Activated CD4-positive, alpha-beta memory T cell treated with anti-CD3 and anti-CD28 coated beads, Interleukin-2, amount 10 ng/mL, durations not matched to agents 7 days and 5 days (primary cell): ENCODE measurements at places on chromosomes 6 and 20. TPM values are rescaled to one million over a fixed set of nuclear protein-coding genes. Genes with fewer than 3 reads are reported as not detected.

DNA sequence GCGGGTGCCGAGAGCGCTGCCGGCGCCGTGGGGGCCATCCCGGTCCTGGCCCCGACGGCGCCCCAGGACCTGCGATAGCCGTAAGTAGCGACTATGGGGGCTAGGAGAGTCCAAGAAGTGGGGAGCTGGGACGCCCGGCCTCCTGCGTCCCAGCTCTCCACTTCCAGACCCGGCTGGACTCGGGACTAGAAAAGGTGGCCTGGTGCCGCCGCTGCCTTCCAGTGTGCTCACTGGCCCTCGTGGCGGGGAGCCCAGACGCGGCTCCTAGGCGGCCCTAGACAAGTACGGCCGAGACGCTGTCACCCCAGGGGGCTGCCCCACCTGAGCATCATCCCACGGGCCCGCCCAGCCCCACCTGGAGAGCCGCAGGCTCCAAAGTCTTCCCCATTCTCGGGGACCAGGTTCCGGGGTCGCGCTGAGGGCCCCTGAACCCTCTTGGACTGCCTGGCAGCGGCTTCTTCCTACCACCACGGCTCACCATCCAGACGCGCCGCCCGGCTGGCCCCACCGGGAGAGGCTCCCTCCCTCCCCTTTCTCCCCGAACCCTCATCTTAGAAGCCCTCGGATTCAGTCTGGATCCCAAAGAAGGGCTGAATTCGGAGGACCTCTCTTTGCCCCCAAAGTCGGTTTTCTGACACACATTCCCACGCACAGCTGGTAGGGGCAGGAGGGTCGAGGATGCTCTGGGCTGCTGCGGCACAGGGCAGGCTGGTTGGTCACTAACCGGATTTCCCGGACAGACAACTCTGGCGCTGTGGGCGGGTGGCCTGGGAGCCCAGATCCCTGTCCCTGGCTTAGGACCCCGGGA, 870 bp upstream of the MDFI start:
- peaks cover 65% of the 10 kb centered on the region for H3K27me3 ChIP-seq
- DNase-seq: no peak
- H3K36me3 ChIP-seq: no peaks in the 10 kb centered on the region

- no peak overlapping the region for H3K4me3 ChIP-seq
- no peaks in the 10 kb centered on the region for H3K36me3 ChIP-seq
- DNase-seq: no peak
Observed at GRCh38 chr6:34094474-34095135, 51.3 kb downstream of the GRM4 start.

DNA sequence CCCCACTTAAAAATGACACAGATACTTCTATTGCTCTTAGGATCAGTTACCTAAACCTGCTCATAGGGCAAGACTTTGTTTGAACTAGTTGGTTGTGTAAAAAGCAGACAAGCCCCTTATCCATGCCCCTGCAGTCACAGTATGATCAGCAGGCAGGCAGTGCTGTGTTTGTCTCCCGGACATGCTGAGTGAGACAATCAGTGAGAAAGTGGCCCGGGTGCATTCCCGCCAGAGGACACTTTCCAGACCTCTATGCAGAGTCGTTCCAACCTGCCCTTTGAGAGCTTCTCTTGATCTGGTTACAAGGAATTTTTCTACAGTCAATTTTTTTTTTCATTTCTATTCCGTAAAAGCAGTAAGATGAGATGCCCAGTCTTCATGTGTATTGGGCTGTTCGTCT, 6.2 kb downstream of the LSM14B start:
- H3K4me3 ChIP-seq: no peak overlapping the region
- peaks cover 36% of the 10 kb centered on the region for H3K4me1 ChIP-seq
- no peak for DNase-seq
- peaks cover 75% of the 10 kb centered on the region for H3K36me3 ChIP-seq
- no peak overlapping the region for H3K27ac ChIP-seq
- H3K27me3 ChIP-seq: no peaks in the 10 kb centered on the region

GRCh38 chr20:16694161-16694560, 35.7 kb upstream of the SNRPB2 start:
- H3K27ac ChIP-seq: no peak overlapping the region
- peaks cover 6% of the 10 kb centered on the region for H3K4me1 ChIP-seq
- no peak for DNase-seq
- peaks cover 30% of the 10 kb centered on the region for H3K27me3 ChIP-seq

- no peak overlapping the region for H3K27ac ChIP-seq
- H3K4me1 ChIP-seq: peaks cover 12% of the 10 kb centered on the region
- DNase-seq: no peak
- no peaks in the 10 kb centered on the region for H3K36me3 ChIP-seq
- H3K4me3 ChIP-seq: no peak overlapping the region
Observed at GRCh38 chr20:64222291-64222735, 33.2 kb upstream of the PCMTD2 start.

- no peak overlapping the region for H3K4me3 ChIP-seq
- no peak overlapping the region for H3K27ac ChIP-seq
- H3K4me1 ChIP-seq: peaks cover 24% of the 10 kb centered on the region
- H3K36me3 ChIP-seq: no peaks in the 10 kb centered on the region
- DNase-seq: peak; percentile 32
Observed at GRCh38 chr6:33018904-33019303, 9.5 kb upstream of the HLA-DOA start.

GRCh38 chr6:94376876-94377275, 957.5 kb upstream of the EPHA7 start:
- no peak overlapping the region for H3K4me3 ChIP-seq
- no peak for DNase-seq
- H3K36me3 ChIP-seq: no peaks in the 10 kb centered on the region
- H3K27ac ChIP-seq: no peak overlapping the region

DNA sequence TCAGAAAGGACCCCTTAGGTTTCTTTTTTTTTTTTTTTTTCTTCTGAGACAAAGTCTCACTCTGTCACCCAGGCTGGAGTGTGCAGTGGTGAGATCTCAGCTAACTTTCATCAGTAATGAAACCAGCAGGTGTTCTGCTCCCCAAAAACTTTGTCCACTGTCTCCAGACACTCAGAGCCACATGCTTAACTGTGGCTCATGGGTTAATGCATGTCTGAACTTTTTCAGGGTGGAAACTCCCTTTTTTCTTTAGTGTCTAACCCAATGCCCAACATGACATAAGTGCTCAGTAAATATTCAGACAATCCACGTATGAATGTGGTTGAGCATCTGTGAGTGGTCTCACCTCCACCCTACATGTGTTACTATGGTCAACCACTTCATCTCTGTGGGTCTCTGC, 45.4 kb downstream of the MYB start:
- no peak overlapping the region for H3K4me3 ChIP-seq
- H3K27ac ChIP-seq: no peak overlapping the region
- peaks cover 51% of the 10 kb centered on the region for H3K4me1 ChIP-seq
- H3K27me3 ChIP-seq: no peaks in the 10 kb centered on the region
- H3K36me3 ChIP-seq: peaks cover 17% of the 10 kb centered on the region

DNA sequence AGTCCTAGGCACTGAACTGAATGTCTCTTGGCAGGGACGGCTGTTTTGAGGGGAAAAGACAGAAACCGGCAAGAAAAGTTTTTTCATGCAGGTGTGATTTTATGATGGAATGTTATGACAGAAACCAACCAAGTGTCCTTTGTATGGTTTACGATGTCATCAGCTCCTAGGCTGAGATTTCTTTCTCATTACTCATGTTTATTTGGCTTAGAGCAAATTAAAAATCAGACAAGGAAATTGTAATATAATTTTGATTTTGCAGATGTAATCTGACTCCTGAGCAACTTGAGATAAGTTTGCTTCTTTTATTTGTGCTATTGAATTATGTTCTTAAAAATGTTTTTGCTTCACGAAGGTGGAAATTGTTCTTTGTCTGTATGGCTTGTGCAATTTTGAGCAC, 58.8 kb upstream of the MAP3K7 start:
- H3K4me3 ChIP-seq: no peak overlapping the region
- H3K27me3 ChIP-seq: peaks cover 19% of the 10 kb centered on the region
- no peaks in the 10 kb centered on the region for H3K36me3 ChIP-seq
- no peaks in the 10 kb centered on the region for H3K4me1 ChIP-seq
- no peak overlapping the region for H3K27ac ChIP-seq

DNA sequence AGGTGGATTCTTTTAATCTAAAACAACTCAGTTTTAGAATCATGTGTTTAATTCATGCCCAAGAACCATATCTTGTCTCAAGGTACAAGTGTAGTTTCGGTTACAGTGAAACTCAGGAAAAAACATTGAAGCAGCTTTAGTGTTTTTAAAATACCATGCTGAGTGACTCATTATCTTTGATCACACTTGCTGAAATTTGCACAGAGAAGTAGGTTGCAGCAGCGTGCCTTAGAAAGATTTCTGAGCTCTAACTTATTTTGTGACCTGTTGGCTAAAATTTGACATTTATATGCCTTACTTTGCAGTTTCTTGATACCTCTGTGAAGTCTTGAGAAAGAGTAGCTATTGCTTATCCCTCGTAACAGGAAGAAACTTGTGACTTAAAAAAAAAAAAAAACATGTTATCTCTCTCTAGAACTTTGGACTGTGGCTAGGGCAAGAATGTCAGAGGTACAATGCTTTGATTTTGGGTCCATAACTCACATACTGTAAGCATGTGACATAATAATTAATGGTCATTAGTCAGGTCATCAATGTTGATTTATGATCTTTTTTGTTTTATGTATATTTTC, 34.5 kb upstream of the FUCA2 start:
- no peaks in the 10 kb centered on the region for H3K27me3 ChIP-seq
- no peak overlapping the region for H3K4me3 ChIP-seq
- DNase-seq: no peak
- peak overlapping the region; percentile 90 for H3K27ac ChIP-seq

GRCh38 chr6:99588618-99589289, 17.9 kb upstream of the PRDM13 start:
- H3K4me1 ChIP-seq: peaks cover 25% of the 10 kb centered on the region
- H3K27ac ChIP-seq: no peak overlapping the region
- DNase-seq: peak; percentile 75
- no peaks in the 10 kb centered on the region for H3K36me3 ChIP-seq
- H3K27me3 ChIP-seq: peaks cover 76% of the 10 kb centered on the region
- peak overlapping the region; percentile 78 for H3K4me3 ChIP-seq

- H3K27ac ChIP-seq: no peak overlapping the region
- no peaks in the 10 kb centered on the region for H3K27me3 ChIP-seq
- H3K36me3 ChIP-seq: peaks cover 18% of the 10 kb centered on the region
- no peak overlapping the region for H3K4me3 ChIP-seq
- DNase-seq: no peak
- H3K4me1 ChIP-seq: peaks cover 25% of the 10 kb centered on the region
Observed at GRCh38 chr6:152273002-152273401, 364.2 kb downstream of the SYNE1 start.

DNA sequence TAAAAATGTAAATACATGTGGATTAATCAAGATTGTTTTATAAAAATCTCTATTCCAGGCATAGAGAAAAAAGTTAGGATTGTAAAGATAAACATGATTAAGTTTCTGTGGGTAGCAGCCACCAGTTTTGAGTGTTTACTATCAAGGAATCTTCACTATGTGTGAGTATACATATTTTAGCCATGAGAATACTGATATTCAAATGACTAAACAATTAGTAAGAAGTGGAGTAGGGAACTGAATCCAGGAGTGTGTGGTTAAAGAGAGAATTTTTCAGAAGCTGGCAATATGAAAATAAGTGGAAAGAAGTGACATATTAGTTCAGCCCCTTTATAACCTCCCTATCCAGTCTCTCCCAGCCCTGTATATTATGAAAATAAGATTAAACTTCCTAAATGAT, 10.3 kb downstream of the ELOVL2 start:
- H3K4me1 ChIP-seq: no peaks in the 10 kb centered on the region
- H3K36me3 ChIP-seq: no peaks in the 10 kb centered on the region
- H3K27me3 ChIP-seq: peaks cover 35% of the 10 kb centered on the region
- H3K27ac ChIP-seq: no peak overlapping the region
- no peak overlapping the region for H3K4me3 ChIP-seq

DNA sequence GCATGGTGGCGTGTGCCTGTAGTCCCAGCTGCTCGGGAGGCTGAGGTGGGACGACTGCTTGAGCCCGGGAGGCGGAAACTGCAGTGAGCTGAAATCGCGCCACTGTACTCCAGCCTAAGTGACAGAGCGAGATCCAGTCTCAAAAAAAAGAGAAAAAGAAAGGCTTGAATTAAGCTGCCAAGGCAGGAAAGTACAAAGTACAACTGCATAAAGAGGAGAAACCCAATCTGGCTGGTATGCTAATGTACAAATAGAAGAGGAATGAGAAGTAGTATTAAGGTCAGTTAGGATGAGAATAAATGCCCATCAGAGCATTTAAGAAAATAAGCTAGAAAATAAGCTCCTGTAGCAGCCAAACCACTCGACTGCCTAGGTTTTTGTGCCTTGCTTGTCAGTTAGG, 23.1 kb upstream of the RPN2 start:
- no peak overlapping the region for H3K4me3 ChIP-seq
- H3K27ac ChIP-seq: no peak overlapping the region
- no peaks in the 10 kb centered on the region for H3K36me3 ChIP-seq
- no peak for DNase-seq
- H3K4me1 ChIP-seq: no peaks in the 10 kb centered on the region
- peaks cover 3% of the 10 kb centered on the region for H3K27me3 ChIP-seq

DNA sequence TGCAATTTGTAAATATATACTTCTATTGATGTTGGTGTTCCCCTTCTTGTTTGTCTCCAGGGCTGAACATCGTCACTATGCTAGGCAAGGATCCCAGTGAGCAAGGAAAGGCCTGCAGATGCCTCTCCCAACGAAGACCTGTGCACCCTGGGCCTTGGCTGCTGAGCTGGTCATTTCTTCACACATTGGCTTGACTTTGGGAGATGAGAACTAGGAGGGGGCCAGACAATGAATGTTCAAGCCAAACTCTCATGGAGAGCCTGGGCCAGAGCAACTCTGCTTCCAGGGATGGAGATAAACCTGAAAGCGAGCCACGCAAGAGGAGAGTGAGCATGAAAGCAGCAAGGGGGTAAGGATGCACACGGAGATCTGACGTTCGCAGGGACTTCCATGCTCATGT, 104.0 kb downstream of the CLIC5 start:
- no peak overlapping the region for H3K27ac ChIP-seq
- no peak for DNase-seq
- H3K36me3 ChIP-seq: peaks cover 24% of the 10 kb centered on the region
- H3K4me3 ChIP-seq: no peak overlapping the region
- no peaks in the 10 kb centered on the region for H3K27me3 ChIP-seq

DNA sequence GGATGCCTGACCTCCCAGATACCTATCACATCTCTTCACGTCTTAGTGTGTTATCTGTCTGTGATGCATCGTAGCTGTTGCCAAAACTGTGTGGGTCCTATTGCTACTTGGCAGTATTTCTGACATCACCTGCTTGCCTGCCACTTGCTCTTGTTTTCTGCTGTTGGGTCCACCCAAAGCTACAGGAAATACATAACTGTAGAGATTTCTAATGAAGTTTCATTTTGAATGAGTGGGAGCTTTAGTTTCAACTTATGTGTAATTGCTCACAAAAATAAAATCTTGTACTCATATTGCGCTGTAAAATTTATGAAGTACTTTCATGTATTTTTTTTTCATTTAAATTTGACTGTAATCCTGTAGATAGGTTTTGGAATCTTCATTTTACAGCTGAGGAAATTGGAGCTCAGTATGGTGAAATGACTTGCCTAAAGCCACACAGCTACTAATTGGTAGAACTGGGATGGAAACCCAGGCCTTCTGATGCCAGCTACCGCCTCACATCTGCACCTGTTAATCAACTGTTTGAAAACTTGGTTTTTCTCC, 113.6 kb upstream of the MAN1A1 start:
- H3K27ac ChIP-seq: peak overlapping the region; percentile 93
- H3K4me3 ChIP-seq: peak overlapping the region; percentile 40
- DNase-seq: peak; percentile 52
- peaks cover 44% of the 10 kb centered on the region for H3K36me3 ChIP-seq

Gene C20orf144
- total RNA-seq: 0.30 TPM

Gene GPX5
- not detected for total RNA-seq

Gene TNXB
- 5.7 TPM for total RNA-seq

Gene CLVS2
- not detected for total RNA-seq

Gene CDH26
- total RNA-seq: 0.86 TPM

Gene SKIC2
- total RNA-seq: 69.4 TPM

Gene RNF39
- not detected for total RNA-seq

Gene MCCD1
- not detected for total RNA-seq
